ENCODE measurements at places on chromosomes 16 and 17.
A peak's percentile ranks its signal among the peaks of the same experiment; 100 is the strongest.

- no peak for DNase-seq
These were observed 9.4 kb upstream of the GCGR start for GRCh38 chr17:81794509-81794908.

DNA sequence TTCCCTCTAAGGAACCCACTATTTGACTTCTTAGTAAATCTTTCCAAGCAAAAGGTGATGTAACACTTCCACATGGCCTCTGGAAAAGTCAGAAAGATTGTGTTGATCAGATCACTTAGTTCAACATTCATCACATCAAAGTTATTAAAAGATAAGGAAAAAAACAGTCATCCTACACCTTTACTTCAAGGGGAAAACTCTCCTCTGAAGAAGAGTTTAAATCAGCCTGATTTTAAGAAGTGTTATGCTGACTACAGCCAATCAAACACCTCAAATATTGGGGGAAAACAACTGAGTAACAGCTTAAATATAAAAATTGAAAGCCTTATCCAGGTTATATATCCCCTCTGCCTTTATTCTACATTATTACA is 19.6 kb upstream of the COPRS start:
- DNase-seq = no peak

DNA sequence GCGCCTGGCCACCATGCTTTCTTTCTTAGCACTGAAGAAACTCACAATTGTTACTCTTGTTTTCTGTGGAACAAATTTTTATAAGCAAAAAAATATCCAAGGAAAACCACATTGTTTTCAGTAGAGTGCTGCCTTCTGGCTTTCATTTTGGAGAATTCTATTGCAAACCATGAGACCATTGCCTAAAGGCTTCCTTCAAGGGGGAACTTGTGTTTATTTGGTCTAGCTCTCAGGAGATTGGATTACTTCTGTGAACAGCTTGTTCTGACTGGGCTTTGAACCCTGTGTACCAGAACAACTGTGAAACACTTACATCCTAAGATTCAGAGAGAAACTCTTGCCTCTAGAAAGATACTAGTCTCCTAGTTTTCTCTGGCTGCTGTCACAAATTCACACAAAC is 32.1 kb downstream of the TOM1L1 start:
- peak; percentile 32 for DNase-seq

DNA sequence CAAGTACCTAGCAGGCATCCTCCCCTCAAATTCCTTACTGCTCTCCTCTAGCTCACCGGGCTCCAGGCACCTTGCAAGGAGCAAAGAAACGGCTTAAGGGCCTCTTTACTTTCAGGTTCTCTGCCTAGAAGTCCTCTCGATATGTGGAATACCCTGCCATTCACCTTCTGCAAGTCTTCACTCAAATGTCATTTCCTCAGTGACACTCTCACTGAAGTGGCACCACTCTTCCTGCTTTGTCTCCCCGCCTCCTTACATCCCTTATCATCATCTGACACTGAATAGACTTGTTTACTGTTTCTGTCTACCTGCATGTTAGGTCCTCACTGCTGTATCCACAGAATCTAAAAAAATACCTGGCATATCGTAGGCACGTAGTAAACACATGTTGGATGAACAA is 947 bp downstream of the SLC7A6OS start:
- no peak for DNase-seq

DNA sequence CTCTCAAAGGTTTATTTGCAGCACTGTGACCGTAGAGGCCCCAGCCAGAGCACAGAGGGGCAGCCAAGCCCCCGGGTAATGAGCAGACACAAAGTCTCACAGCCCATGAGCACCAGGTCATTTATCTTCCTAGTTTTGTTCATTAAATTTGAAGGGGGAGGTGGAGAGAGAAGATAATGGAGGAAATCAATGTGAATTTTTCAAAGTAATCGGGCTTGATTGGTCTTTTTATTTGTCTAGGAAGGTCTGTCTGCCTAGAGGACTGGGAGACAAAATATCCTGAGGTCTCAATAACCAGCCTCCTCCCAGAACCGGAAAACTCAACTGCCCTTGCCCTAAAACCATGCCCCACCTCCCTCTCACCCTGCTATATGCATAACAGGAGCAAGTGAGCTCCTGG is 189.0 kb downstream of the SLC39A11 start:
- DNase-seq = no peak

- peak; percentile 91 for DNase-seq
These were observed 18.5 kb upstream of the NAGLU start for GRCh38 chr17:42517516-42517915.

DNA sequence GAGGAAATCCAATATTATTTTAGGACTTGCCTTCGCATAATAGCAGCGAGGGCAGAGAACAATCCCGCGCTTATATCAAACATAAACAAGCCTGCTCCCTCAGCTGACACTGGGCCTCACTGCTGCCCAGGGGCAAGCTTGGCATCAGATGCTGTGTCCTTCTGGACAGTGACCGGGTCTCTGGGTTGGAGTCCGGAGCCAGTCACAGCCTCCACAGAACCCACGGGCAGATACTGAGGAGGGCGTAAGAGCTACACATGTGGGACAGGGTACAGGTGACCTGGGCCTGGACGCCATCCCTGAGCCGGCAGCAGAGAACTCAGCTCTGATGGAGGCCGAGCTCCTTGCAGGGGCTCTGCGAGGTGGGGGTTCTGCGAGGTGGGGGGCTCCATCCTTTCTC is 14.7 kb upstream of the ZNF469 start:
- no peak for DNase-seq

GRCh38 chr17:66679631-66680517 is 155.0 kb upstream of the CACNG5 start:
- no peak for DNase-seq

Measured in AG09319 (cell line).